ENCODE measurements at places on chromosomes 7 and 10.
A peak's percentile ranks its signal among the peaks of the same experiment; 100 is the strongest.

DNA sequence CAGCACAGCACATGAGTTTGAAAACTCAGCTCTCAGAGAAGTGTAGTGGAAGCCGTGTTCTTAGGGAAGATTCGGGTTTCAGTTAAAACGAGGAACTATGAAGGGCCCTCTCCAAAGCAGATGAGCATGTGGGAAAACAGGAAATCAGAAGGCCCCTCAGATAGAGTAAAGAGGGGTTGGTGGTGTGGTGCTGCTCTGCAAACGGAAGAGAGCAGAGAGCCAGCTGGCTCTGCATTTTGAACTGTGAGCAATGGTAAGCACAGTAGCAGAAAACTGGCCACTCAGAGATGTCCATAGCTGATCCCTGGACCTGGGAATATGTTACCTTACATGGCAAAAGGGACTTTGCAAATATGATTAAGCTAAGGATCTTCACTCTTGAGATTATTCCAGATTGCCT, 27.9 kb upstream of the CUL1 start:
- DNase-seq, result no peak

DNA sequence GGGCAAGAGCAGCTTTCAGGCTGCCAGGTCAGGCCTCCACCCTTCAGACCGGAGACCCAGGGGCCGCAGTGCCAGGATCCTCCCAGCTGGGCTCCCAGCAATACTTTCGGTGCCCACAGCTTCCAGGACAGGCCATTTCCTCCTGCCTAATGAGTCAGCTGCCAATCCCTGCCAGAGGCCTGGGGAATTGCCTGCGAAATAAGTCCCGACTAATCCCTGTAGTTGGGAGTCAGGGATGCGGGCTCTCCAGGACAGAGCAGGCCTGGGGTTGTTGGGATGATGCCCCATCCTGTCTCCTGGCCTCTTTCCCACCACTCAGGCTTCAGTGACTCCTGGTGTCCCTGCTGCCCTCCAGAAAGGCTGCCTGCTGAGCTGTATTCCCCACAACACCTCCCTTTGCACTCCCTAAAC, 143.5 kb upstream of the UNC5B start:
- no peak for DNase-seq

GRCh38 chr7:7595451-7595850, 28.8 kb downstream of the MIOS start:
- no peak for DNase-seq

- no peak for DNase-seq
Observed at GRCh38 chr10:63553031-63553430, 31.8 kb downstream of the REEP3 start.

DNA sequence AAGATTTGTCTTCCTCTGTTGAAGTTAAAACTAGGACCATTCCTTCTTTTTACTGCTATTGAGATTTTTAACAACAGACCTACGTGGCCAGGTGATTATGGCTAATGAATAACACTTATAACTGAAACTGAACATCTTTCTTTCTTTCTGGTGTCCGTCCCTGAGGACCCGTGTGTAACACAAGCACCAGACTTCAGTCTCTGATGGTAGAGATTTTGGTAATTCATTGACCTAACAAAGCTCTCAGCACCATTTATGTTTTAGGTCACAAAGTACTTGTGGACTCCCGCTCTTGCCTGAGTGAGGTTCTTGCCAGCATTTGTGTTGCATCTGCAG, 40.4 kb upstream of the TMEM229A start:
- DNase-seq, result no peak

GRCh38 chr10:118246332-118247295, 95.5 kb downstream of the FAM204A start:
- peak; percentile 23 for DNase-seq

DNA sequence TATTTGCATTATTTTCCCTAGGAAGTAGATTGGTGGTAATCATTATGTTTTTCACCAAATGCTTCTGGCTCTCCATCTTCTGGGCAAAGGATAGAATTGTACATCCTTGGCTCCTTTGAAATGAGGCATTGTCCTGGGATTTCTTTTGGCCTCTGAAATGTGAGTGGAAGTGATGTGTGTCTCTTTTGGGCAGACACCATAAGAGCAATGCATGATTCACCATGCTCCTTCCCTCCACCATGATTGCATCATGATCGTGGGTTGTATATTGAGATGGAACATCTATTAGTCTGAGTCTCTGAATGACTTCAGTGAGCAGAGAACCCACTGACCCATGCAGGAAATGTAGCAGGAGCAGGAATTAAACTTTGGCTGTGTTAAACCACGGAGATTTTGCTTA, 49.2 kb downstream of the ADRA2A start:
- no peak for DNase-seq

- DNase-seq, result no peak
Observed at GRCh38 chr10:34581801-34582532, 233.1 kb downstream of the PARD3 start.

- DNase-seq, result no peak
Observed at GRCh38 chr7:19589446-19589845, 119.4 kb downstream of the POLR1F start.

DNA sequence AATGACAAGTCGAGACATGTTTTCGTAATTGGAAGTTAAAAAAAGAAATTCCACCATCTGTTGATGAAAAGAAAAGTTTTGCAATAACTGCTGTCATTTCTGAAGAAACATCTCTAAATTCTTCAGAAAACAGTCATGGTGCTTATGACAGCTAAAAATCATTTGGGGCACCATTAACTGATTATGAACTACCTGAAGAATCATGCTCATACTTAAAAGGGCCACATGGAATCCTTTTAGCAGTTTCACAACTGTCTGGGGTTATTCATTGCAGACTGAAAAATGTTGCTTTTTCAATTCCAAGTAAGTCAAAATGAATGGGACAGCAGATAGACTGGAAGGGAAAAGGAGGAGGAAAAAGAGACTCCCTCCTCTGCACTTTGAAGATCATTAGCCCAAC, 134.2 kb downstream of the CHN2 start:
- no peak for DNase-seq

DNA sequence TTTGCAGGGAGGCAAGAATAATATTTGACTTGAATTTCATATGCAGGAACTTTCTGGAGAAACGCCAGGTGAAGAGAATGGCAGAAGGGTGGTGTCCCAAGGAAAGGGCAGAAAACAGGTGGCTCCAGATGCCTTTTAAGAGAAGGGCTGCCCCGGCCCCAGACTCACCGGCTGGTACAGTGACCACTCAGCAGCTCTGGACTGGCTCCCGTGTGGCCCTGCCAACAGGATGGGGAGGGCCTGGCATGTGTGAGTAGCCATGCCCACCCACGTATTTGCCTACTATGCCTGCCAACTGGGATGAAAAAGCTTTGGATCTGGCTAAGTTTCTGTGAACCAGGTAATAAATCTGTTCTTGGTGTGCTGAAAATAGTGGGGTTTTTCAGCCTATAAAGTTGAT, 159.5 kb downstream of the PRKAG2 start:
- no peak for DNase-seq

DNA sequence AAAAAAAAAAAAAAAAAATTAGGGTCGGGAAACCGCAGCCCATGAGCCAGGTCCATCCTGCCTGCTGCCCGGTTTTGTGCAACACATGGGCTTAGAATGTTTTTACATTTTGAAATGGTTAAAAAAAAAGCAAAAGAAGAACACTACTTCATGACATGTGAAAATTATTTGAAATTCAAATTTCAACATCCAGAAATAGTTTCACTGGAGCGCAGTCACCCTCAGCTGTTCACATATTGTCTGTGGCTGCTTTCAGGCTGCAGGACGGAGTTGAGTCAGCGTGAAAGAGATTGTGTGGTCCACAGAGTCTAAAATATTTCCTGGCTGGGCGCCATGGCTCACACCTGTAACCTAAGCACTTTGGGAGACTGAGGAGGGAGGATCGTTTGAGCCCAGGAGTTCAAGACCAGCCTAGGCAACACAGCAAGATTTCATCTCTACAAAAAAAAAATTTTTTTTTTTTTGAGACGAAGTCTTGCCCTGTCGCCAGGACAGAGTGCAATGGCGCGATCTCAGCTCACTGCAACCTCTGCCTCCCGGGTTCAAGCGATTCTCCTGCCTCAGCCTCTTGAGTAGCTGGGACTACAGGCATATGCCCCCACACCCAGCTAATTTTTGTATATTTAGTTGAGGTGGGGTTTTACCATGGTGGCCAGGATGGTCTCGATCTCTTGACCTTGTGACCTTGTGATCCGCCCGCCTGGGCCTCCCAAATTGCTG, 63.9 kb upstream of the ECHDC3 start:
- DNase-seq, result no peak

DNA sequence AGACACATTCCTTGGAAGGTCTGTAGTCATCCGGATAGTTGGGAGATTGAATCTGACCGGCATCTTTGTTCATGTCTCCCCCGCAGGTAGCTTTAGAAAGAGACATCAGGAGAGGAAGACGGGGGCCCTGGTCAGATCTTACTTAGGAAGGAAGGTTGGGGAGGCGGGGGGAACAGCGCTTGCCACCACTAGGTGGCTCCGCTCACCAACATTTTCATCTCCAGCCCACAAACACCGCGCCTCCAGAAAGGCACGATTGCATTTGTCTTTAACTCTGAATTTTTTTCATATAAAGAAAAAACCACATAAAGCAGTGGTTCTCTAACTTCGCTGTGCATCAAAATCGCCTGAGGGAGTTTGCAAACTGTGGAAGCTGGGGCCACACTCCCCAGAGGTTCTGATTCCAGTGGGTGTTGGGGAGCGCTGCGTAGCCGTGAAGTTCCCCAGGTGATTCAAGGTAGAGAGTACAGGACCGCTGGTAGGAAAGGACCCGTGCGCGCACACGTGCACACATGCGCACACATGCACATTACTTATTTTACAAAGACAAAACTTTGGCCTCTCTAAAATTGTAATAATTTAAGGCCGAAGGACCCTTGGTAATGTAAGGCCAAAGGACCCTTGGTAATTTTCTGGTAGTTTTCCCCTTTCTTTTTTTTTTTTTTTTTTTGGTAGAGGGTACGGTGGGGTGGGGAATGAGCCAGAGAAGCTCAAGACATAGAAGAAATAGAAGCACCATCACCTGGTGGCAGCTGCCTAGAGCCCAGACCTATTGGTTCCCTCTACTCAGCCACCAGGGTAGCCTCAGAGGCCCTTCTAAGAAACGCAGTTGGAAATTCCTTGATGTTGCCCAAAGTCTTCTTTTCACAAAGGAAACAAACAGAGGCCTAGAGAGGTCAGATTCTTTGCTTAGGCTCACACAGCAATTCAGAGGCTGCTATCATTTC, 37.4 kb upstream of the OPALIN start:
- DNase-seq, result no peak

DNA sequence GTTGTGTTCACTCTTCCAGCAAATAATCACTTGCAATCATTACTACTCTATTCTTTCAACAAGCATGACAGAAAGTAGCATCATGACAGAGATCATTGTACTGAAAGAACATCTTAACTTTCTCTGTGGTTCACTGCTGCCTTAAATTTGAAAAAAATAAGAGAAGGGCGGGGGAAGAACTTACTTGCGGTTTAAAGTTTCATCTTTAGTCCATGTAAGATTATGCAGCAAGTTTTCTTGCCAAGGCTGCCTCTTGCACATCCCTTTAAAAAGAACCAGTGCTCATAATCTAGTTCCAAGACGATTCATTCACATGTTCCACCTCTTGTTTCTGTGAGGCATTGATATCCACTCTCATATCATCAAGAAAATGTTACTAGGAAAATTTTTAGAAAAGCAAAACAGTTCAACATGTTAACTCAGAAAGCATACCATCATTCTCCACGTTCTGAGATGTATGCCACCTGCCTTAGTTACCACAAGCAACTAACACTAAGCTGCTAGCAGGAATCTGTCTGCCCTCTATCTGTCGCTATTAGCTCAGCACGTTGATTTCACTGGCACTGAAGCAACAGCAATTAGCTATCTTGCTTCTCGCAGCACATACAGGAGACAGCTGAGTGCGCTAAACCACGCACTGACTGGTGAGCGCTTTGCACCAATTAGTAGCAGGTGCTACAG, at the start of gene PCDH15:
Gene PCDH15, minus strand, starts transcription at position 491 of the 681 bp plus-strand sequence. CDS start 136,969 bp downstream, outside the sequence.
- peak; percentile 8 for DNase-seq

DNA sequence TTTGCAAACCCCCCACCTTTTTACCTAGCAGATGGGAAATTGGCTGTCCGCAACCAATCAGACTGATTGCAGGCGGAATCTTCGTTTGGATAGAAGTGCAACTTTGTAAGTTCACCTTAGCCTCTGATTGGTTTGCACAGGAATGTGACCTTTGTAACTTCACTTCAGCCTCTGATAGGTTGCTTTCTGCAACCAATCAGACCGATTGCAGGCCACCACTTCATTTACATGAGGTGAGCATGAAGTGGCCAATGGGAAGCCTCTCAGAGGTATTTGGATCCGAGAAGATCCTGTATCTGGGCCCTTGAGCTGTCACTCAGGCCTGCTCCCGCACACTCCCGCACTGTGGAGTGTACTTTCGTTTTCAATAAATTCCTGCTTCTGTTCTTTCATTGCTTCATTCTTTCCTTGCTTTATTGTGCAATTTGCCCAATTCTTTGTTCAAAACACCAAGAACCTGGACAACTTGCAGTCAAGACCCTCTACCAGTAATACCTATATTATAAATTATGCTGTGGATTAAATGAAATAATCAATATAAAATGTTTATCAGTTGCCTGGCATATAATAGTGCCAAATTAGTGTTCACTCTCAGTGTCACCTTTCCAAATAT, 491.4 kb downstream of the PLXNA4 start:
- DNase-seq, result no peak

- DNase-seq, result no peak
Observed at GRCh38 chr10:26475386-26475785, 37.2 kb downstream of the APBB1IP start.

GRCh38 chr10:33722067-33722466, 387.6 kb upstream of the NRP1 start:
- no peak for DNase-seq

- DNase-seq, result no peak
Observed at GRCh38 chr7:100965723-100966541, 3.4 kb upstream of the MUC12 start.

GRCh38 chr7:43876241-43876640, 6.9 kb upstream of the MRPS24 start:
- no peak for DNase-seq

DNA sequence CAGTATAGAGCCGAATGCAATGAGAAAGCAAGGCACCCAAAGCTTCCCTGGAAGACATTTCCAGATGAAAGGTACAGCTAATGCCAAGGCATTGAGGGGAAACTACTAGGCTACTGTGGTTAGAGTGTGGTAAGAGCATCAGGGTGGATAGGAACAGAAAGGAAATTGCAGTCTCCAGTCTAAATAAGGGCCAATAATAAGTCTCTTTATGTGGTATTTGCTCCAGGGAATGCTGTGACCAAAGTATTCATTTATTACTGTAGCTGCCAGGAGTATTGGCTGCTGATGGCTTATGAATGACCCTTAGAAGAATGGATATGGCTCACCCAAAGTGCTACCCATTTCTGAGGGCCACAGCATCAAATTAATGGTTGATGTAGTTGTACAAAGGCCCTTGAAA, 30.1 kb upstream of the POT1 start:
- no peak for DNase-seq

GRCh38 chr10:47008769-47009168, 97.5 kb downstream of the PTPN20 start:
- no peak for DNase-seq

DNA sequence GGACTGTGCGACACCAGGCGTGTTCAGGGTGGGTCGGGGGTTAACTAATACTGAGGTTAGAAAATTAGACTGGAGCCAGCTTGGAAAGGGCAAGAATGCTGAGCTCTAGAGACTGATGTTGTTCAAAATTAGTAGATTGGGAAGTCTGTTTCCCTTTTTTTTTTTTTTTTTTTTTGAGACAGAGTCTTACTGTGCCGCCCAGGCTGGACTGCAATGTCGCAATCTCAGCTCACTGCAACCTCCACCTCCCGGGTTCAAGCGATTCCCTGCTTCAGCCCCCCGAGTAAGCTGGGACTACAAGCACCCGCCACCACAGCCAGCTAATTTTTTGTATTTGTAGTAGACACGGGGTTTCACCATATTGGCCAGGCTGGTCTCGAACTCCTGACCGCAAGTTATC, 2.7 kb upstream of the CPVL start:
- no peak for DNase-seq
